ENCODE measurements at places on chromosomes 12 and 14.

GRCh38 chr12:29148596-29148910 is 525 bp upstream of the FAR2 start:
- no peak for DNase-seq

- no peak for DNase-seq
Observed at GRCh38 chr12:39575498-39575875, 44.1 kb downstream of the ABCD2 start.

GRCh38 chr14:24818058-24818822 is 184.2 kb upstream of the GZMB start:
- no peak for DNase-seq

DNA sequence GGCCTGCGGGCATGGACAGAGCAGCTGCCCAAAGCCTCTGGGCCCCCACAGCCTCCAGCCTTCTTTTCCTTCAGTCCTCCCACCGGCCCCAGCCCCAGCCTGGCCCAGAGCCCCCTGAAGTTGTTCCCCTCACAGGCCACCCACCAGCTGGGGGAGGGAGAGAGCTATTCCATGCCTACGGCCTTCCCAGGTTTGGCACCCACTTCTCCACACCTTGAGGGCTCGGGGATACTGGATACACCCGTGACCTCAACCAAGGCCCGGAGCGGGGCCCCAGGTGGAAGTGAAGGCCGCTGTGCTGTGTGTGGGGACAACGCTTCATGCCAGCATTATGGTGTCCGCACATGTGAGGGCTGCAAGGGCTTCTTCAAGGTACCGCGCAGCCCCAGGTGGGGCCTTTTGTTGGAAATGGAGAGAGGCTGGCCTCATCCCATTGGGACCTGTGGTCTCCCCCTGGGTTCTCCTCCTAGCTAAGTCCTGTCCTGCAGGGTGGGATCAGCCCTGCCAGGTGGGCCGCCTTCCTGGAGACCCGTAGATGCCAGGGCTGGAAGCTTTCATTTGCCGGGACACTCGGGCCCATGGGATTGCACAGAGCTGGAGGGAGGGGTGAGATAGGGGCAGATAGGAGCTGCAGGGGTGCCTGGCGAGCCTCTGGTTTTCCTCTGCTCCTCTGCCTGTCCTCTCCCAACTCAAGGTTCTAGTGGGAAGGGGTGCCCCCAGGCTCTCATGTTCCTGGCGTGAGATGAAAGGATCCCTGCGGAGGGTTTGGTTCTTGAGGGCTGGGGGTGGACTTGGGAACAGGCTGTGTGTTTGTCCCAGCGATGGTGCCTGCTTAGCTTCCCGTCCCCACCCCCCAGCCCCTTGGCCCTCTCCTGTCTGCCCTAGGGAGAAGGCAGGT is 3.8 kb downstream of the NR4A1 start:
- no peak for DNase-seq

DNA sequence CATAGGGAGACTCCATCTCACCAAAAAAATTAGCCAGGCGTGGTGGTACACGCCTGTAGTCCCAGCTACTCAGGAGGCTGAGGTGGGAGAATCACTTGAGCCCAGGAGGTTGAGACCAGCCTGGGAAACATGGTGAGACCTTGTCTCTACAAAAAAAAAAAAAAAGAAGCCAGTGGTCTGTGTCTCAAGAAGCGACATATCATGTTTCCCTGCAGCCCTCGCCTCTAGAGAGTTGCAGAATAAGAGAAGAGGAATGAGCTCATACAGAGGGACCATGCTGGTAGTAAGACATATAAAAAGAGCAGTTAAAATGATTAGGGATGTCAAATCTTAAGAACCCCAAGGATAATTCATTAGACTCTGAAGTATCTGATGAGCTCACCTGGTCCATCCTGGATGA is 39.4 kb upstream of the BICDL1 start:
- DNase-seq: no peak

GRCh38 chr12:90995010-90995409 is 9.8 kb downstream of the EPYC start:
- no peak for DNase-seq
